Tibial artery (tissue), 4 donors: ENCODE measurements at places on chromosomes 12 and 14.

GRCh38 chr12:108102363-108102762 lies 26.7 kb upstream of the WSCD2 start:
- DNase-seq, result no peak

- no peak for DNase-seq
Measured at GRCh38 chr14:51342226-51342625, 102.2 kb downstream of the TMX1 start.

- no peak for DNase-seq
Measured at GRCh38 chr14:69694730-69695281, 72.1 kb upstream of the SRSF5 start.

DNA sequence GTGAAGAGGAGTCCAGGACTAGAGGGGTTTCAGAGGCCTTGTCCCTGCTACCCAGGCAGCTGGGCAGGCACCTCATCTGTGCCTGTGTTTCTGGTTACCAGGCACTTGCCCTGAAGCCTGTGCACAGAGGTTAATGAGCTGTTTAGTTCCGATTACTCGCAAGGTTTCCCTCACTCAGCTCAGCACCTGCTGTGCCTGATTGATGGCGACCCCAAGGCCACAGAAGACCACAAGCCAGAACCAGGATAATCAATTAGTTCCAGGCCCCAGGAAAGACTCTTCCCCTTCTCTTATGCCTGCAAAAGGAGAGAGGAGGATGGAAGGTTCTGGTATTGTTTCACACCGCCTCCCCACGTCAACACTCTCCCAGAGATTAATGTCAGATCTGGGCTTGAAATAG lies 88.8 kb upstream of the NOS1 start:
- DNase-seq, result no peak

GRCh38 chr12:85057370-85057963 lies 21.3 kb downstream of the LRRIQ1 start:
- DNase-seq, result peak; percentile 24

- no peak for DNase-seq
Measured at GRCh38 chr14:74380172-74380571, 31.9 kb downstream of the VRTN start.

- peak; percentile 84 for DNase-seq
Measured at GRCh38 chr14:74511966-74512830, 18.6 kb downstream of the ISCA2 start.

DNA sequence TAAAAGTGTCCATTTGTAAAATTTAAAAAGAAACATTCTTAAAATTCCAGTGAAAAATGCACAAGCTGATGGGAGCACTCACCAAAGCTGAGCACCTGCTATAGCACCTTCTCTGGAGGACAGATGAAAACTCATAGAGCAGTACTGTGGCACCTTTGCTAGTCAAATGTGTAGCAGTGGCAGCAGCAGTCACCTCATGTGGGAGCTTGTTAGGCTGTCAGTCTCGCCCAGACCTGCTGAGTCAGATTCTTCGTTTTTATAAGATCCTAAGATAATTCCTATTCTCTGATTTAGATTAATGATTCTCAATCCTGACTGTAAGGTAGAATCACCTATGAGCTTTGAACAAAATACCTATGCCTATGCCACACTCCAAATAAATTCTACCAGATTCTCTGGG lies 325.8 kb downstream of the RPL10L start:
- no peak for DNase-seq

- no peak for DNase-seq
Measured at GRCh38 chr14:26606729-26607312, 9.0 kb upstream of the NOVA1 start.

GRCh38 chr14:58560208-58560607 lies 77.6 kb upstream of the DACT1 start:
- no peak for DNase-seq

DNA sequence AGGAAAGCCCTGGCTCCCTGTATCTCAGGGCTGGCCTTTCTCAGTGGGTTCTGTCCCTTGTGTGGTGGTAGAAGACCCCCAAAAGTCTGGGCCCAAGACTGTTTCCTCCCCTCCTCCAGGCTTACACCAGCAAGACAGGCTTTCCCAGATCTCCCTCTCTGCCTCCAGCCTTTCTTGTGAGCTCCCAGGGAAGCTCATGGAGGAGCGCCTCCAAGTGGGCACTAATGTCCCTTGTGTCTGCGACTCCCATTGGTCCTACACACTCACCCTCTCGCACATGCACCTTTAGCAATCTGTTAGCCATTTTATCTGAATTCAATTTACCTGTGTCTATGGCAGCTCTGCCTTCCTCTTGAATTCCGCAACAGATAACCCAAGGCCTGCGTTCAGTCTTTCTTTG lies 251.1 kb upstream of the CAND1 start:
- DNase-seq, result no peak

DNA sequence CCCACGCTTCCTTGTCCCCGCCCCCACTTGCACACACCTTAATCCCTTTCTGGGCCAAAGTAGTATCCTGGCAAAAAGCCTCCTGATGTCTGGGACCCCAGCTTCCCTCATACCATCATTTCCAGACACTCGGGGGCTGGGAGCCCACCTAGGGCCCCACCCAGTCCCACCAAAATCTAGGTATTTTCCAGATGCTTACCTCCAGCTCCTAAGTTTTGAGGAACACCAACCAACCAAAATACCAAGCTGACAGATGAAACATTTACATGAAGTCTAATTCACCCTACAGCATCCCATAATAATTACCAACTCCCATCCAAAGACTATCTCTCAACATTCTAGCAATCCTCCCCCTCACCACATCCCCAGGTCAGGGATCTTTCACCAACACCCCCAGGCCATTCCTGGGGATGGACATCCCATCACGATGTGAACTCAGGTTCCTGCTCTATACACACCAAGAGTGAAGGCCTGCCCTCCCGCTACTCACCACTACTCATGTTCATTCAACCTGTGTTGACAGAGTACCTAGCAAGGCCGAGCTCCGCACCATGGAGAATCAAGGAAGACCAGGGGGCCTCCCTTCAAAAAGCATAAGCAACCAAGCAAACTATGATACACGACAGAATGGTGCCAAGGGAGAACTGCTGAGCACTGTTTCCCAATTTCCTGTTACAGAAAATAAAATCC lies 1.6 kb upstream of the CHD4 start:
- DNase-seq, result no peak

- DNase-seq, result no peak
Measured at GRCh38 chr12:131905081-131905629, 10.7 kb downstream of the ULK1 start.

- DNase-seq, result peak; percentile 48
Measured at GRCh38 chr14:44962334-44963043, 499 bp downstream of the TOGARAM1 start.

DNA sequence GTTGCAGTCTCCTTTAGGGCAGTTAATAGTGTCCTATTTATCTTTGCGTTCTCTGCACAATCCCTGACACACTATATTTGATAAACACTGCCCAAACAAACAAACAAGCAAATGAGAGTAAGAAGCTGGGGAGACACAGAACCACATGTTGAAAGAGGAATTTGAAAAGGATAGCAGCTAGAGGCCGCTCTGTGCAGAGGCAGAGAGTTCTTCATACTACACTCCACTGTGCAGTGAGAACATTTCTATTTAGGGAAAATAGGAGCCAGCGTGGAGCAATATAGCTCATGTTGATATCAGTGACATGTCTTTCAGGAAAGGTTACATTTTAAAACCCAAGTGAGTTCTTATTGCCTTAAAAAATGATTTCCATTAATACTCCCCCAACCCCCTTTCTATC lies 140.3 kb upstream of the SEL1L start:
- DNase-seq, result no peak

- DNase-seq, result no peak
Measured at GRCh38 chr14:88005978-88006851, 1.3 kb downstream of the GPR65 start.

GRCh38 chr12:104827587-104827986 lies 130.5 kb downstream of the SLC41A2 start:
- no peak for DNase-seq

DNA sequence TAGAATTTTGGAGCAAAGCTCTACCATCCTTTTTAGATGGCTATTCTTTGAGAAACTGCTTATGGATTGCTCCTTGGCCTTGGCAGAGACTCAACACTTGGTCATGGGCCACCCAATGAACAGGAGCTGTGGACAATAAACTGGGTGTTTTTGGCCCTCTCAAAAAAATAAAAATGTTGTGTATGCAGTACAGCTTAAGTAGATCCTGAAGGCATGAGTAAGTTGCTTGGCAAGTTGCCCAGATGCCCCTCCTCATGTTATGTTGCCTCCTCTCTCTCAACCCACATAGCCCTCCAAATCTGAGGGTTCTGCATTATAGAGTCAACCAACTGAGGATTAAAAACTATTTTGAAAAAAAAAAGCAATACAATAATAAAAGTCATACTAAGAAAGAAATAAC lies 124.9 kb downstream of the ATP23 start:
- DNase-seq, result no peak

DNA sequence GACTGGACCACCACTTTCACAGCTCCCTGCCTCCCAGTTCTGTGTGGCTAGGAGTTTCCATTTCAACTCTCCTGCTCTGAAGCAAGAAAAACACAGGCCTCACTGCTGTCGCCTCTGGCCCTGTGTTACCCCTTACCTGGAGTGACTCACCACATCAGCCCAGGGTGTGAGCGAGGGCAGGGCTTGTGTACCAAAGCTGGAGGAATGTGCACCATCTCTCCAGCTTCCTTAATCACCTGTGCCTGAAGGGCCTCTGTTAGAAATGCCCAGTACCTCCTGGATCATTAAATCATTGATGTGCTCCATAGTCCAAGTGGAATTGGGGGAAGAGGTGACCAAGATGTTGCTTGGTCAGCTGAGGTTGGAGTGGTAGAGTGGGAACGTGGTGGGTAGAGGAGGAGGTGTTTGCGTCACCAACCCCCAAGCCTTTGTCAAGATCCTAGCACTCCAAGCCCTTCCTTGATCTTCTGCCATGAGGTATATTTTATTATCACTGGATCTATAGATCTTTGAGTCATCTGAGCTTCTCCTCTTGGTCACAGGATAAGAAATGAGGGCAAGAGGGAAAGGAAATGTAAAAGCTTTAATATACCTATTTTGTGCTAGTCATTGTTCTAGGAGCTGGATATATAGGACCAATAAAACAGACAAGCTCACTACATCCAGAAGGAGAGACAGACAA lies 51.3 kb downstream of the SSPN start:
- DNase-seq, result no peak

DNA sequence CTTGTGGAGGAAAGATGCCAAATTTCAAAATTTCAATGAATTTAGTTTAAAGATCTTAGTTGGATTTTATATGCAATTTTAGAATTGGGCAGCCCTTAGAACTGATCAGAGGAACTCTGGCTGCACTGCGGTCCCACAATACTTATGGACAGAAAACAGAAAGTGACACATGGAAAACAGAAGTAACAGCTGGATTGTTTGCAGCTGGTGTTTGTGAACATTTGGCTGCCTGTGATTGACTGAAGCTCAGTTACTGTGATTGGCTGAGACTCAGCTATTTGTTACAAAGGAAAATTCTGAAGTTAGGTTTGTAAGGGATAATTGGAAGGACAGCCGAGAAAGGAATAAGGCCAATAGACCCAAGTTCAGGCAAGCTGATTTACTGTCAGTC lies 10.0 kb upstream of the KRT86 start:
- no peak for DNase-seq

DNA sequence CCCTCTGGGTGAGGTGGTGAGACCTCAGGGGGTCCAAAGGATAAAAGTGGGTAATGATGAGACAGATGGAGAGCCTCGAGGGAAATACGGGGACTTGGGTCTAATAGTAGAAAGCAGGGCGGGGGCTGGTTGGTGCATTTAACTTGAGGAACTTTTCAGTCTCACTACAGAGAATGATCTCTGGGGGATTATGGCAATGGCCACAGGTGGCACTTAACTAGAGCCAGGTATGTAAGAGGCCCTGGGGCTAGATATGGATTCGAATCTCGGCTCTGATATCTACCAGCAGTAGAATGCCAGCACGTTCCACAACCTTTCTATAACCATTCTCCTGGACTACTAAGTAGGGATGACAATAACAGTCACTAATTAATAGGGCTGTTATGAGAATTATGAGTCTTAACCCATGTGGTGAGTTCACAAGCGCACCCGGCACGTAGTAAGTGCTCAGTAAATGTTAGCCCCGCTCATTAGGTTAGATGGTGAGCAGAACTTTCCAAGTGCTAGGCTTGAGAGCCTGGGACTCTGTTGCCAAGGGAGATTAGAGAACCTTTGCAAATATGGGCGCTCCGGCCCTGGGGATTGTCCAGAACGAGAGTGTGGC lies 888 bp upstream of the PLXNC1 start:
- DNase-seq, result no peak

DNA sequence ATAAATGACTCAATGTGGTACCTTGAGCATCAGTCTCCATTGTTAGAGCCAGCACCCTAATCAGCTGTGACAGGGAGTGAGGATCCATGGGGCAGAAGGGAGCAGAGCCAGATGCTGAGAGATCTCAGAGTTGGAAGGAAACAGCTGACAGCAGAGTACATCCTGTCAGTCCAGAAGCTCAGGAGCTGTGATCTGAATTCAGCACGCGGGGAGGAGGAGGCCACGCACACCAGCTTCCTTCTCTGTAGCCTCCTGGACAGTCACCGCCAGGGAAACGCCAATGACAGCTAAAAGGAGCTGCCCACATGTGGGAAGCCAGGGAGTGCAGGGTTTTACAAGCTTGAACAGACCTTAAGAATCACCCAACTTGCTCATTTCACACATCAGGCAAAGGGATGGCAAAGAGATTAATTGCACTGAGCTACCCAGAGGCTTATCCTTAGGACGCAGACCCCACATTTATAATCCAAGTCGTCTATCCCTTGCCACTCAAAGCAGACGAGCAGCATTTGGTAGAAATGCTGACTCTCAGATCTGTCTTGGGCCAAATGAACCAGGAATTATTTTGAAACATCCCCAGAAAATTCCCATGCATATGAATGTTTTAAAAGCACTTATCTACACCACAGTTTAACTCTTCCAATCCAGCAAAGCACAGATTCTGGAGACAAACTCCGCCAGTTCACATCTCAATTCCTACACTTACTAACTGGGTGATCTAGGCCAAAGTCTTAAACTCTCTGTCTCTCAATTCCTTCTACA lies 322.6 kb upstream of the TMTC1 start:
- no peak for DNase-seq

DNA sequence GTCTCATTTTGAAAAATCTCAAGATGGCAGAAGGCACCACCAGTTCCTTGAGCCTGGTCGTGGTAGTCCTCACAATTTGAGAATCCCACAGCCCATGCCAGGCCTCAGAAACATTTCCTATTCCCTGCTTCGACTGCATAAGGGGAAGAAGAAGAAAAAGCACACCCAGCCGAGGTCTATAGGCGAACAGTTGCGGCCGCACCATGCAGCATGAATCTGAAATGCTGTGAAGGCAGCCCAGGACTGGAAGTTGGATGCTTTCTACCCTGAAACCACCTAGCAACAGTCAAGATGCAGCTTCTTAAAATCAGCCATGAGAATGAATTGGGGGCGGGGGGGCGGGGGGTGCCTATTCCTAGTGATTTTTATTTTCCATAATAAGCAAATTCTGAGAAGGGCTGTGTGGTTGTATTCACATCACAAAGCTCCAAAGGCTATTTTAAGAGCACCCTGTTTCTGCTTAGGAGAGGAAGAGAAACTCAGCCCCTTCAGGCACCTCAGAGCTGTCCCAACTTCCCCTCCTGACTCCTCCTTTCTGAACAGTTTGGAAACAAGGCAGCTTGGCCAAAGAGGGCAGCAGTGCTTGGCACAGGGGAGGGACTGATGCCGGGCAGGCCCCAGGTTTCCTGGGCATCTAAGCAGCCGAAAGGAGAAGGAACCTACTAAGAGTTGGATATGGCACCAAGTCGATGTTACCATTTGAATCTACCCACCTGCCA lies 172.5 kb upstream of the FOXN3 start:
- no peak for DNase-seq

GRCh38 chr12:1518591-1519516 lies 75.5 kb downstream of the FBXL14 start:
- DNase-seq, result no peak

GRCh38 chr12:76234741-76235140 lies 113.5 kb downstream of the BBS10 start:
- DNase-seq, result no peak
